ENCODE measurements at places on chromosomes 1 and 21.

- no peak for DNase-seq
Observed at GRCh38 chr1:206737729-206738201, 32.8 kb upstream of the IL19 start.

- no peak for DNase-seq
Observed at GRCh38 chr1:175477248-175477647, 266.1 kb downstream of the TNR start.

DNA sequence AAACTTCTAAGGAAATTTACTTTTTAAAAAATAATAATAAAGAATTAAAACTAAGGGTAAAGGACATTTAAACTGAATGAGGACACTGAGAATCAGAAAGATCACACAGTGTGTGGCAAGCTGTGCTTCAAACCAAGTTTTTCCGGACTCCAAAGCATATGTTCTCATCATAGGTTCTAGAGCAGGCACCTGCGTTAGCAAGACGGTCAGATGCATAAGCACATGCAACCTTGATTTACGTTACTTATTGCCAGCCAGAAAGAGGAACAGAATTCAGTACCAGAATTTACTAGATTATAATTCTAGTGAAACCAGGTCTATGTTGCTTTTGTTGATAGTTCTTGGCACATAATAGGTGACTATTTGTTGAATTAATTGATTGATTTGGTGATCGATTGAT lies 6.2 kb upstream of the LBR start:
- DNase-seq = no peak

GRCh38 chr1:6580593-6581409 lies 1.0 kb downstream of the ZBTB48 start:
- peak; percentile 60 for DNase-seq

GRCh38 chr1:236761397-236762132 lies 33.5 kb upstream of the MTR start:
- DNase-seq = no peak

DNA sequence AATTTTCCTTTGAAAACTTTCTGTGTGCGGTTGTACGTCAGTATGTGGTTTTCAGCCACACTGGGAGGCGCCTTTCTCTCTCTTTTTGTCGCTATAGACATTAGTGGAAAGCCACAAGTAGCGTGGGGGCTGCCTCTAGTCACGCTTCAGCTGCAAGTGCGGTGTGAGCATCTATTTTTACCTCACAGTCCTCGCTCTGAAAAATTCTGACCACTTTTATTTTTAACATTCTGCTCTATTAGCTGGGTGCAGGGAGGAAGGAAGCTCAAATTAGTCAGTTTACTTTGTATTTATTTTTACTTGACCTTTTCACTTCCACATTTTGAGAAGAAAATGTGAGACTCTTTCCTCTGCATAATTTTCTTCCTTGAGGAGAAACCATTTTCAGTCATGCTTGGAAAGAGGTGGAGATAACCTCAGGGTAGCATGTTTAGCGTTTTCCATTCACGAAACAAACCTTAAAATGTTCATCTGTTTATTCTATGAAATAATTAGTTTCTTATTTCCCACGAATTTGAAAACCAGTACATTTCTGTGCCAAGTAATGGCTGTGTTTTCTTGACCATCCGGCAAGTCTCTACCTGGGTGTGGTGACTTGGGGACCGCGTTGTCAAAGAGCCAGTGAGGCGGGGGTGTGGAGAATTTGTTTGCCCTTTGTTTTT lies 35.6 kb downstream of the ADARB1 start:
- peak; percentile 68 for DNase-seq

GRCh38 chr1:39250460-39251240 lies 46.2 kb downstream of the MACF1 start:
- DNase-seq = no peak

- no peak for DNase-seq
Observed at GRCh38 chr1:41950820-41951219, 32.1 kb upstream of the HIVEP3 start.

- no peak for DNase-seq
Observed at GRCh38 chr1:5161372-5161771, 507.0 kb downstream of the AJAP1 start.

DNA sequence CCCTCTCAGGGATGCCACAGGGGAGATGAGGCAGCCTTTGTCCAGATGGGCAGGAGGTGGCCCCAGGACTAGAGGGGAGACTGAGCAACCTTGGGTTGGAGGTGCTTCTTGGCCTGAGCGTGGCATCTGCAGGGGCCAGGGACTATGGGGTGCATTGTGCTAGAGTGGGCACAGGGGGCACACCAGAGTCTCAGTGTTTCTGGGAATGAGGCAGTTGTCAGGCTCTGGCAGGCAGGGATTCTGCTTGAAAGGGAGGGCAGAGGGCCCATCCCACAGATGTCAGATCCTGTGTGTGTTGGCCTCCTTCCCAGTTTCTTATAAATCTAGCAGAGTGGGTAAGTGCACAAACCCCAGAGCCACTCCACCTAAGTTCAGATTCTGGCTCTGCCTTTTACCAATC lies 13.7 kb downstream of the LGR6 start:
- DNase-seq = no peak

DNA sequence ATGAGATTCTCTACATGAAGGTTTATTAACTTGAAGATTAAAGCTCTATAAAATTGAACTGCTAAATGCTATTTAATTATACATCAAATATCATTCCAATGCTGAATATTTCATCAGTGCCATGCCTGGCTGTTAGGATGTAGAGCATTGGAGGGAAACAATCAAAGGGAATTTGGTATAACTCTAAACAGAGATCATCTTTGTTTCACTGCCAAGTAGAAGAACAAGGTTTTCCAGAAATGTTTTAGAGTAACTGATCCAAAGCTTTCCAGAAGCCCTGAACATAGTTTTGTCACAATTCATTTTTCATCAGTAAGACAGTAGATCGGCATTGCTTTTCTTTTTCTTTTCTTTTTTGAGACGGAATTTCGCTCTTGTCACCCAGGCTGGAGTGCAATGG lies 5.9 kb upstream of the DSTYK start:
- no peak for DNase-seq

- DNase-seq = no peak
Observed at GRCh38 chr1:216410026-216410425, 13.2 kb downstream of the USH2A start.

- DNase-seq = no peak
Observed at GRCh38 chr1:173864179-173864867, 3.5 kb downstream of the GAS5 start.

DNA sequence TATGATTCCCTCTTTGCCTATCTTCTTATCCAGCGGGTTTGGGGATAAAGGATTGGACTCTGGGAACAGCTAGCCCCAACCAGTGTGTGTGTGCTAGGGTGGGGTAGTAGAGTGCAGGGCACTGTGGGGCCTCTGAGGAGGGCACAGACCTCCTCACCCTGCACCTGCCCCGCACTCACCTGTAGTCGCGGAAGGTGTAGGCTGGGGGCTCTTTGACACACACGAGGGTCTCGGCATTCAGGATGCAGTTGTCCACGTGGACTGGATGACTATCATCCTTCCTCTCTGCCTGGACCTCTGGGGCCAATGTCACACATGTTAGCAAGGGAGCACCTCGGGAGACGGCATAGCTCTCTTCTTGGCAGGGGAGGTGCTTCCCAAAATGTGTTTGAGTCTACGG lies 8.0 kb upstream of the CLDN19 start:
- no peak for DNase-seq

GRCh38 chr1:231853588-231854207 lies 227.1 kb downstream of the DISC1 start:
- no peak for DNase-seq

DNA sequence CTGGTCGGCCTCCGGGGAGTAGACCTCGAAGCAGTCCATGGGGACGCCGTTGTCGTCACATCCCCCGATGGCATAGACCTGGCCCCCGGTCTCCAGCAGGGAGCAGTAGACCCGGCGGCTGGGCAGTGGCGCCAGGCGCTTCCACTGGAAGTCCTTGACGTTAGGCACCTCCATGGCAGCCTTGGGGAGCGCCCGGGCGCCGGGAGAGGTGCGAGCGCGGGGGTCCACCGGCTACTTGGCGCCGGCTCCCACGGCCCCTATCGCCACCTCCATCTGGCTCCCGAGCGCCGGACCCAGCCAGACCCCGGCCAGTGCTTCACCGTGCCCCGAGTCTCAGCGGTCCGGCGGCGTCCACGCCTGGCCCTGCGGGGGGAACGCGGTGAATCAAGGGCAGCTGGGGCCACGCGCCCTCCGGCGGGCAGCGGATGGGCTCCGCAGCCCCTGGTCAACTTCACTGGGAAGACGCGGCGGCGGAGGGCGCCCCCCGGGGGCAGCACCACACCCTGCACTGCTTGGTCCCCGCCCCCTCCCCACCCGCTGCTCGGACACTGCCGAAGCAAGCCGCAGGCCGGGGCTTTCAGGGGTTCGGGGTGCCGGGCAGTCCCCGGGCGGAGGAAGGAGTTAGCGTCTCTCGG lies 13.2 kb downstream of the KLHDC8A start:
- peak; percentile 68 for DNase-seq
